CD4-positive, alpha-beta T cell treated with Interleukin-17A for 1 hour (primary cell): ENCODE measurements at places on chromosomes 13 and 19.

GRCh38 chr13:27276188-27276587 lies 5.6 kb downstream of the RASL11A start:
- DNase-seq: no peak

DNA sequence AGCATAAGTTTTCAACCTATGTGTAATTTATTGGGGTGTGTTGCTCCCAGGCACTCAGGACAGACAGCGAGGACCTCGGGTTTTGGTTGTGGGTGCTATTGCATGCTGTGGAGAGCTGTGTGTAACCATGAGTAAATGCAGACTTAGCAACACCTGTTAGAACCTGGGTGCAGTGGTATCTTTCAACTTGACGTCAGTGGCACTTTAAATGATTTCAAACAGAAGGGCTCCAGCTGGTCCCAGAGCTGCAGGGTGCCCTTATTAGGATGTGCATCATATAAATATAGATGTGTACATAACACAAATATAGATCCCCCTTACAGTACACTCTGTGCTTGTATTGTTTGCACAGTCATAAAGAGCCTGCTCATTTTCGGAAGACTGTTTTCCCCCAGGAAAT lies 228.3 kb upstream of the IRS2 start:
- no peak for DNase-seq

GRCh38 chr13:111423168-111423785 lies 102.8 kb downstream of the TEX29 start:
- no peak for DNase-seq

- DNase-seq: no peak
These were observed 2321.8 kb upstream of the PCDH20 start for GRCh38 chr13:63737418-63737817.

GRCh38 chr13:103288114-103288513 lies 221.9 kb upstream of the SLC10A2 start:
- DNase-seq: no peak

- DNase-seq: no peak
These were observed 58.2 kb downstream of the TSHZ3 start for GRCh38 chr19:31290931-31291590.

DNA sequence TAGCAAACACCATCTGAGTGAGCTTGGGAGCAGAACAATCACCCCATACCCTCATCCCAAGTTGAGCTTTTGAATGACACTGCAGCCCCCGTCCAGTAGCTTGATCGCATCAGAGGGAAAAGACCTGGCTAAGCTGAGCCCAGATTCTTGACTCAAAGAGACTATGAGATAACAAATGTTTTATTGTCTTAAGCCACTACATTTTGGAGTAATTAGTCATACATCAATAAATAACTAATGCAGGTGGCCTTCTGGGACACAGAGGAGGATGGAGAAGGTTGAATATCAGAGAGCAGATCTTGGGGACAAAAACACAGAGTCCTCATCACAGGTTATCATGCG lies 24.6 kb upstream of the IGSF23 start:
- DNase-seq: no peak

- DNase-seq: no peak
These were observed 5.4 kb upstream of the ZNF765 start for GRCh38 chr19:53389571-53389970.

DNA sequence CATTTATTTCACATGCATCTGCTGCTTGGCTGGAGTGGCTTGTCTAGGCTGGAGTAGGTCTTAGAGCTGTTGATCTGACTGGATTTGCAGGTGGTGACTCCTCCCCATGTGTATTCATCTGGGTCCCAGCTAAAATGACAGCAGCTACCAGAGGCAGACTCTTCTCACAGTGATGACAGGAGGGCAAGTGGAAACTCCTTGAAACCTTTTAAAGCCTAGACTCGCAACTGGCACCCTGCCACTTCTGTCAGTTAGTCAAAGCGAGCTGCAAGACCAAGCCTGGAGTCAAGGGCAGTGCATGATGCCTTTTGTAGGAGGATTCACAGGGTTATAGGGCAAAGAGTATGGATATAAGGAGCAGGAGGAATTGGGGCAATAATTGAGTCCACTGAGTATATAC lies 65.2 kb downstream of the TEX26 start:
- DNase-seq: no peak

DNA sequence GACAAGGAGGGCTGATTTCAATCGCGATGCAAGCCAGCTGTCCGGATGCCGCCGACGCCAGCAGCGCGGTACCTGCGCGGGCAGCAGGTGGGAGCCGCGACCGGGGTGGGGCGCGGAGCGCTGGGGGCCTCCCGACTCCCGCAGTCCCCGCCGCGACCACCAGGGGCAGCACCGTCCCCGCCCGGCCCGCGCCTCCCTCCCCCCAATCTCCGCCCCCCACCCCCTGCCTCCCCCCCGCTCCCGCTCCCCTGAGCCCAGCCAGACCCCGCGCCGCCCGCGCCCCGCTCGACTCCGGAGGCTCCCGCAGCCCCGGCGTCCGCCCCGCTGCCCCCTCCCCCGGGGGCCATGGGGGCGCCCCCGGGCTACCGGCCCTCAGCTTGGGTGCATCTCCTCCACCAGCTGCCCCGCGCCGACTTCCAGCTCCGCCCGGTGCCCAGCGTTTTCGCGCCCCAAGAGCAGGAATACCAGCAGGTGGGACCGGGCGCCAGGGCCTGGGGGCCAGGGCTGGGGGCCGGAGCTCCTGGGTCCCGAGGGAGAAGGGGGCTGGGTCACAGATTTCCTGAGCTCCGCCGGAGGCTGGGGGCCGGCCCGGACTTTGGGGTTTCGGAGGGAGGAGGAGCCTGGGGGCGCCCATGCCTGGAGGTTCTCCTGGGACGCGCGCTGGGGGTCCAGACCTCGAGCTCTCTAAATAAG lies at the start of gene TTYH1:
Gene TTYH1, plus strand, starts transcription at position 257 of the 693 bp plus-strand sequence. Its CDS starts 89 bp downstream, at position 346.
- peak; percentile 23 for DNase-seq

DNA sequence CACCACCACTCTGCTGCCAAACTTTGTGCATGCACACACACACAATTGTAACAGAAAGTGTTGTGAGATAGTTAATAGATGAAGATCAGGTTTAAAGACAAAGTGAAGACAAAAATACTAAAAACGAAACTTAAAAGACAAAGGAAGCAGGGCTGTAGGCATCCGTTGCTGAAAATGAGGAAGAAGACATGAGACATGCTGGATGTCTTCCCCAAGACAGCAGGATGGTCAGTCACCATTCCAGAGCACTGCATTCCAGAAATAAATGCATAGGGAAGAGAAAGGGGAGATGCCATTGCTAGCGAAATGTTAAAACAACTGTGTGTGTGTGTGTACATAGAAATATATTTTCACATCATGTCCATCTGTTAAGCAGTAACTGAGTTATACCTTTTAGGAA lies 520.1 kb downstream of the SUCLA2 start:
- DNase-seq: no peak

- DNase-seq: no peak
These were observed 1449.3 kb downstream of the SLITRK1 start for GRCh38 chr13:82432949-82433348.

- DNase-seq: peak; percentile 14
These were observed 78.0 kb downstream of the ATP11A start for GRCh38 chr13:112767506-112768471.

GRCh38 chr19:29666578-29667386 lies 1.5 kb downstream of the PLEKHF1 start:
- DNase-seq: no peak

DNA sequence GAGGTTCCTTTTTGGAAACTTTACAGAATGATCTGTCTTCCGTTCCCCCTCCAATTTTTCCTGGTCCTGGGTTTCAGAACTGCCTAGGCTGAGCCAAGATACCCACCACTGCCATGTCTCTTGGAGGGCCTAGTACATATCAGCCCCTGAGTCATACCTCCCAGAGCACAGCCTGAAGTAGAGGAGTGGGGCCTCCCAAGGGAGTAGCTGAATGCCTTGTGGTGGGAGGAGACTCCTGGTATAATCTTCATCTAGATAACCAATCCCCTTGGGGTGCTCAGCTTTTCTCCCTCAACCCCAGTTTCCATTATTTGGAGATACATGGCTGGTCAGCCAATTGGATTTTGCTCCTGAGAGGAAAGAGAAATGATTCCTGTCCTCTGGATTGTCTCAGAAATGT lies 30.3 kb downstream of the ZNF763 start:
- DNase-seq: no peak

- no peak for DNase-seq
These were observed 23.8 kb upstream of the MEDAG start for GRCh38 chr13:30882026-30882850.

GRCh38 chr19:57712222-57712621 lies 3.2 kb upstream of the ZNF154 start:
- DNase-seq: no peak

GRCh38 chr19:3137119-3137518 lies 1.3 kb downstream of the GNA15 start:
- DNase-seq: no peak

DNA sequence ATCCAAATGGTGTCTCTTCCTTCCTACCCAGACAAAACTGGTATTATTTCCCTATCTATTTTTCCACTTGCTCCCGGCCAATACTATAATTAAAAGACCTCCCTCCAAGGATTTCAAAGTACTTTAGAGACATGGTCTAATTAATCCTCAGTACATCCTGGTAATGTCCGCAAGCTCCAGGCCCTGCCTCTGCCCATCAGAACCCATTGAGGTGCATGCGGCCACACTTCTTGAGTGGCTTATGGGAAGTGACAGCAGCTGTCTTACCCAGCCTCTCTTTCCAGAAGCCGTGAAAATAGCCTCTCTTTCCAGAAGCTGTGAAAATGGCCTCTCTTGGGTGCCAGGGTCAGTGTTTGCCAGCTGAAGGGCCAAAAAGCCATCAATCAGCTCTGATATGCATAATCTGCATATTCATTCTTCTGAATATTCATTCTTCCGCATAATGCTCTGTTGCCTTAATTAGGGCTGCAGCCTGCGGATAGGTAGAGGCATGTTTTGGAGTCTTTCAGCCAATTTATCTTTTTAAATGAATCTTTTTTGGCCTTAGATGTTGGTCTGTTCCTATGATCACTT lies 148.4 kb upstream of the TMTC4 start:
- DNase-seq: no peak

GRCh38 chr19:14603990-14604387 lies 21.1 kb downstream of the CLEC17A start:
- no peak for DNase-seq

- no peak for DNase-seq
These were observed 49.3 kb downstream of the COL4A2 start for GRCh38 chr13:110356362-110356761.

- no peak for DNase-seq
These were observed 36.1 kb downstream of the TNFSF13B start for GRCh38 chr13:108305655-108306054.

DNA sequence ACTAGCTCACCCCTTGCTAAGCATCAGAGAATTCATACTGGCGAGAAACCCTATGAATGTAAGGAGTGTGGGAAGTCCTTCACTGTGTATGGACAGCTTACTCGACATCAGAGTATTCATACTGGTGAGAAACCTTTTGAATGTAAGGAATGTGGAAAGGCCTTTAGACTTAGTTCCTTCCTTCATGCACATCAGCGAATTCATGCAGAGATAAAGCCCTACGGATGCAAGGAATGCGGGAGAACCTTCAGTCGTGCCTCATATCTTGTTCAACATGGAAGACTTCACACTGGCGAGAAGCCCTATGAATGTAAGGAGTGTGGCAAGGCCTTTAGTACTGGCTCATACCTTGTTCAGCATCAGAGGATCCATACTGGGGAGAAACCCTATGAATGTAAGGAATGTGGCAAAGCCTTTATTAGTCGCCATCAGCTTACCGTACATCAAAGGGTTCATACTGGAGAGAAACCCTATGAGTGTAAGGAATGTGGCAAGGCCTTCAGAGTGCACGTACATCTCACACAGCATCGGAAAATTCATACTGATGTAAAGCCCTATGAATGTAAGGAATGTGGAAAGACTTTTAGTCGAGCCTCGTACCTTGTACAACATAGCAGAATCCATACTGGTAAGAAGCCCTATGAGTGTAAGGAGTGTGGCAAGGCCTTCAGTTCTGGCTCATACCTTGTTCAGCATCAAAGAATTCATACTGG lies 17.3 kb downstream of the ZNF30 start:
- DNase-seq: no peak

- DNase-seq: peak; percentile 32
These were observed 27.3 kb downstream of the LRFN3 start for GRCh38 chr19:35963514-35963913.

DNA sequence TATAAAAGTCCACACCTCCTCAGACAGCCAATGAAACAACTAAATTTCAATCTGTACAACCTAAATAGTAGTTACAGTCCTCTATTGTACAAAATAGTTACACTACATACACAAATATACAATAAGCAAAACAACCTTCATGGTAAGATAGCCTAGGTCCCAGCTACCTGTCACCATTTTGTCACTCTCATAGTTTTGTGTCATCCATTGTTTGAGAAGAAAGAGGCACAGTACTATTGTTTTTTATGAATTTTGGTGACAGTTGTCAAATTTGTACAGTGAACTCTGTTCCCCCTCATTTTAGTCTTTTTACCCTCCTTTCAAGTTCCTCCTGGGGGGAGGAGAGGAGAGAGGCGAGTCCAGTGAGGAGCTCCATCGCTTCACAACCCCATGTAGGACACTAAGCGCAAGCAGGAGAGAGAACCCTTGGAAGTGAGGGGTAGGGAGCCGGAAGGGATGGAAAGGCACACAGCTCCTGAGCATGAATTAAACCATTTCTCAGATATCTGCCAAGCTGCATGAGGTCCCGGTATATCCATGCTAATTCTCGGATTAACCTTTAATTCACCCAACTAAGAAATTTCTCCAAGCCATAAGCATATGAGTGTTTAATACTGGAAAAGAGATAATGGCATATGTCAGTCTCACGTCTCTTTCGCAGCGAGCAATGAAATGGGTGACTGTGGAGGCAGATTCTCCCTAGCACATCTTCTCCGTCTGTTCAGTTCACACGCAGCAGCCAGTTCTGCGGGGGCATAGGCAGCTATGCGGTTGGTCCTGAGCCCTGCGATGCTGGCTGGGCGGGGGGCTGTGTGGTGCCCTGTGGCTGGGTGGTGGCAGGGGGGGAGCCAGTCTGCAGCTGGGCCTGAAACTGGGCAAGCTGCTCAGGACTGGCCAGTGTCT lies 60.5 kb downstream of the SERP2 start:
- DNase-seq: no peak

GRCh38 chr13:60260440-60260839 lies 96.7 kb upstream of the DIAPH3 start:
- DNase-seq: no peak

GRCh38 chr13:30791354-30792001 lies 56.1 kb downstream of the ALOX5AP start:
- no peak for DNase-seq

GRCh38 chr19:14165990-14166830 lies 29.8 kb upstream of the ASF1B start:
- DNase-seq: peak; percentile 47

GRCh38 chr13:94968757-94969086 lies 256.4 kb upstream of the SOX21 start:
- DNase-seq: no peak

- DNase-seq: no peak
These were observed 1525.9 kb upstream of the SLC10A2 start for GRCh38 chr13:104592127-104592526.

DNA sequence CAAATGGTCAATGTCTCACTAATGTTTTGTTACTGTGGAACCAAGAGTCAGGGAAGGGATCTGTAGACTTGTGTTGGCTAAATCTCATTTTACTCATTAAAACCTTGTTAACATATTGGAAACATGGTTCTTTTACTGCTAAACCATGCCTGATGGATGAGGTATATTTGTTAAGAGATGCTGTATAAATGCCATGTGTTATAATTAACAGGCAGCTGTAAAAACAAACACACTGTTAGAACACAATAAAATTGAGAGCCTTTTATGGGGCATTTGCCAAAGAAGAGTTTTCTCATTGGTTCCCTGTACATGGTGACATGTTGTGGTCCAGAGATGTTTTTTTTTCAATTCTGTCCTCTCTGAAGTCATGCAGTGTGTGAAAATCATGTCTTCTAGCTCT lies 121.9 kb downstream of the ESD start:
- DNase-seq: no peak
